Activated CD8-positive, alpha-beta memory T cell treated with anti-CD3 and anti-CD28 coated beads, Interleukin-2, amount 50 U/mL, for 4 hours (primary cell): ENCODE measurements at places on chromosomes 7 and 10.

DNA sequence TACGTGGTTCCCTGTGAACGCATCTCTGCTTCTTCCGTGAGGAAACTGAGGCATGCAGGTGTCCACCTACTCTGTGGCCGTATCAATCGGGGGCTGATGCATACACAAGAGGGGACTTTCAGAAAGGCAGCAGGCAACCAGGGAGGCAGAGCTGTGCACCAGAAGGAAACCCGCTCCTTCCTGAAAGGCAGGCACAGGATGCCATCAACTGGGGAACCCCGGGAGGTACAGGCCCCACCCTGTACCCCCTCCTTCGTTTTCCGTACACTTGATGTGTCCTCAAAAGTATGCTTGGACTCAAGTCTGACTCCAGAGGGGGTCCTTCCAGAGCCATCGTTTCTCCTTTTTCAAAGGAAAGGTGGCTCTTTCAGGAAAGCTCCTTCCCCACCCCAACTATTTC lies 59.5 kb downstream of the ASB13 start:
- no peak for DNase-seq

GRCh38 chr7:136884492-136884891 lies 16.0 kb downstream of the CHRM2 start:
- DNase-seq = no peak

- no peak for DNase-seq
Measured at GRCh38 chr7:108253275-108254044, 123.3 kb upstream of the LAMB4 start.

DNA sequence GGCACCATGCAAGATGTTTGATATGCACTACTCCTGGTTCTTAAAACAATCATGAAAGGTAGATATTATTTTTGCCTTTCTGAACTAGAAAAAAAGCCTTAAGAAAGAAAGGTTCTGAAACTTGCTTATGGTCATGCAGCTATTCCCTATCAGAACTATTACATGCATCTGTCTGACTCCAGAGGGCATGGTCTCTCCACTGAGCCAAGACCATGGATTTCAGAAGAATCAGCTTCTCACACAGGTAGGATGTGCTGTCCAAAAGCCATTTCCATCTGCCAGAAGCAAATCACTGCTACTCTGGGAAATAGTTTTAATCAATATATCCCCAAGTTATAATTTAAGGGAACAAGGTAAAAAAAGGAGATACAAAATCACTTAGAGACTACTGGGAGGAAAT lies 69.5 kb downstream of the STK17A start:
- DNase-seq = no peak

GRCh38 chr7:151725844-151726651 lies 150.9 kb downstream of the PRKAG2 start:
- no peak for DNase-seq

- no peak for DNase-seq
Measured at GRCh38 chr7:49980465-49980864, 112.6 kb downstream of the ZPBP start.

GRCh38 chr7:86929293-86930109 lies 130.0 kb downstream of the ELAPOR2 start:
- no peak for DNase-seq

DNA sequence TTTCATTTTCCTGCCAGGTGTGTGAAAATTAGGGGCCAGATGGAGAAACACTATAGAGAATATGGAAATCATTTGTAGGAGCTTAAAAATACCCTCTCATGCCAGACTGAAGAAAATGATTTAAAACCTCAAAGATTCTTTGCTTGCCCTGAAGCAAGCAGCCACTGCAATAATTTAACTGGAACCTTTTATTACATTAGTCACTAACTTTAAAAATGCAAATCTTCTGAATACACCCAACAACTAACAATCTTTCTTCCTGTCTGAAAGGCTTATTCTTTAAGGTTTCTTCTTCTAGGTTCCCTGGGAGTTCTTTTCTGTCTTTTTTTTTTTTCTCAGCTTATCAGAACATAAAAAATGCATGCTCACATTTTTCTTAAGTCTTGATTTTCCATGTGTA lies 238.5 kb upstream of the KMT2E start:
- DNase-seq = no peak

DNA sequence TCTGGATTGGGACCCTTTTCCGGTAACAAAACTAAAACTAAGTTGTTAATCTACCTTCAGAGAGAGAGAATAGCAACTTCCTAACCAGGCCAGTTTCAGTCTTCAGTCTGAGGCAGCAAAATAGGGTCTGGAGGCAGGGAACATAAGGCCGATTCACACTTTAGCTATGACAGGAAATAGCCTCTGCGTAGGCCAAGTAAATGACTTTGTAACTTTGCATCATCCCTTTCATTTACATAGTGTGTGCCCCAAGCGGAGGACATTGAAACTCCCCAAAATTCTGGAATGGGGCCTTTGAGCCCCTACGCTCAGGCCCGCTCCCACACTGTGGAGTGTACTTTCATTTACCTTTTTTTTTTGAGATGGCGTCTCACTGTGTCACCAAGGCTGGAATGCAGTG lies 1.7 kb upstream of the UPP1 start:
- no peak for DNase-seq

DNA sequence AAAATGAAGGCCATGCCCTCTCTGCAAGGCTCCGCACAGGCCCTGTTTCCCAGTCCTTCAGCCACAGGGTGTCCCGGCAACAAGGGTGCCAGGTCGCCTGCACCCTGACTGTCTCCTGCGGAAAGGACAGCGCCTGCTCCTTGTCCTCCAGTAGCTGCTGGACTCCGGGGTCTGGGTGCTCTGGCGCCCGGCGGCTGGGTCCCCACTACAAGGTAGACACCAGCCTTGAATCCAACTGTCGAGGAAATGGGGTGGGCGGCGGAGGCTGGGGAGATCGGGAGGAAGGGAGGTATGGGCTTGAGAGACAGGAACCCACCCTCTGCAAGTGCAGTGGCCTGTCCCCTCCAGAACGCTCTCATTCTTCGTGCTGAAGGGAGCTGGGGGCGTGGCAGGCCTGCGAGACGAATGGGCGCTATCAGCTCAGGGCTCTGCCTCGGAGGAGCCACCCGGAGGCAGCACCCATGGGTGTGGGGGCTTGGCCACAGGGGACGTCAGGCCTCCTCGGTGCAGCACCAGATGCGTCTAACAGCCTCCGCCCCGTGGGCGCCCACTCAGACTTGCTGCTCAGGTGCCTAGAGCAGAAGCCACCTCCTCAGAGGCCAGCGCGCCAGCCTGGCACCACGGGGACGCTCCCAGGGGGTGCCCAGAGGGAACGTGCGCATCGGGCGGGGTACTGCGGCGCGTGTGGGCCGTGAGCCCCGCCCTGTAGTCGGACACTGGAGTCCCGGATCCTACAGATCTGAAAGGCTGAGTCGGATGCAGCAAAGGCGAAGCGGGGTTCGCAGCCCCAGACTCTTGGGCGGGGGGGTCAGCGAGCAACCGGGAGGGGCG lies 15.6 kb downstream of the ADAM8 start:
- DNase-seq = peak; percentile 66

GRCh38 chr10:118708571-118708970 lies 46.2 kb downstream of the CACUL1 start:
- no peak for DNase-seq
